A549 (cell line): ENCODE measurements at places on chromosomes 16 and 17. TPM values are rescaled to one million over a fixed set of nuclear protein-coding genes. Genes with fewer than 3 reads are reported as not detected.
A peak's percentile ranks its signal among the peaks of the same experiment; 100 is the strongest.

The CD300A gene
- polyA plus RNA-seq = not detected in 3 replicates

The PRCD gene
- not detected in 3 replicates for polyA plus RNA-seq

The HOXB4 gene
- polyA plus RNA-seq = 0.24 to 0.37 TPM (median 0.30 TPM) in 3 replicates

The TP53TG3C gene
- polyA plus RNA-seq = 0.20 to 0.45 TPM (median 0.43 TPM) in 3 replicates

The OR4D1 gene
- 0.03 TPM in 1 of 3 replicates, not detected in the others for polyA plus RNA-seq

The PMFBP1 gene
- polyA plus RNA-seq = 0.05 to 0.20 TPM (median 0.16 TPM) in 3 replicates

The COX6A2 gene
- not detected in 3 replicates for polyA plus RNA-seq

GRCh38 chr17:17663160-17664063 is 17.8 kb upstream of the RAI1 start:
- peak; percentile 80 for DNase-seq

GRCh38 chr16:64445245-64445644 is 676.6 kb downstream of the CDH11 start:
- no peak for DNase-seq

DNA sequence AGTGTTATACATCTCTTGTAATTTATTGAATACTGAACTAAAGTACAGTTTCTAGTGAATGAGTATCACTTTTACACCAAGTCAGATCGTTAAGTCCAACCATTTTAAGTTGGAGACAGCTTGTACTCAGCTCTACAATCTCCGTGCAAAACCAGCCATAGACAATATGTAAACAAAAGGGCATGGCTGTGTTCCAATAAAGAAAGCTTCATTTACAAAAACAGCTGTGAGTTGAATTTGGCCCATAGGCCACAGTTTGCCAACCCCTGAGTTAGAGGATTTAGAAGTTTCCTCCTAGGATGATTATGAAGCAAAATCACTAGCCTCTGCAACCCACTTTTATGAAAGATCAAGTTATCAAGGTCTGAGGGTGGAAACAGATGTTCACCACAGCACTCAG is 105.7 kb upstream of the RCVRN start:
- no peak for DNase-seq

- DNase-seq = peak; percentile 93
Observed at GRCh38 chr17:29613352-29613837, 9.3 kb downstream of the CORO6 start.

DNA sequence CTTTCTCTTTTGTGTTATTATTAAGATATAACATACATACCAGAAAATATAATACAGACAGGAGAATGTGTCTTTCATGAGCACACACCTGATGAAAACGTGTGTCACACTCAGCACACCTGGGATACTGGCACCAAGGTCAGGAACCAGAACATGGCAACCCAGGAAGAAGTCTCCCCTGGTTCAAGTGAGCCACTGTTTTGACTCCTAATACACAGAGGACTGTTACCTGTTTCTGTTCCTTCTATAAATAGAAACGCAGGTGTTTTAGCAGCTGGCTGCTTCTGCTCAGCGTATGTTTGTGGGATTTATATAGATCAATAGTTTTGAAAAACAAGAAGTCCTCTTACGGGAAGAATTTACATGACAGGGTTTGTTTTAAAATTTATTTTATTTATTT is 3.5 kb downstream of the SEC14L1 start:
- no peak for DNase-seq

GRCh38 chr17:49597928-49598655 is 22.4 kb downstream of the NXPH3 start:
- no peak for DNase-seq

DNA sequence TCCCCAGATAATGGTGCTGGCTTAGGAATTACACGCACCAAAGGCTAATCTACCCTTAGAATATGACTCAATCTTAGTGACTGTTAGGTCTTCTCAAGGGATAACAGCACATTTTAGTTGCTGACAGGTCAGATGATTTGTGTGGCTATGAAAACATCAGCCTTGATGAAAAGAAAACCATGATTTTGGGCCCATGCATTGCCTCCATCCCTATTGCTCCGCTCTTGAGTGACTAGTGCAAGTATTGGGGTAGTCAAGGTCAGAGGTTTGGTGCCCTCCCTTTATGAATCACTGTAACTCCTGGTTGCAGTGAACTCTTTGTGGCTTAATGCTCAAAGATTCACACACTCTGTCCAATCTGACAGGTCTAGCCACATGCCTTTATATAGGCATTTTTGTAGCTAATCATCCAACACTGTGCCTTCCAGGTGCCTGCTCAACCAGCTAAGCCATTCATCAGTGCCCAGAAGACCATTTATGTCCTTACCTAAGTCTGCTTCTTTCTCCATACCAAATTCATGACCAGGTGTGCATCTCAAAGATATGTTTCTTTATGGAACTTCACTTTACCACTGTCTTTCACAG is 251.6 kb downstream of the KCNJ2 start:
- DNase-seq = no peak

DNA sequence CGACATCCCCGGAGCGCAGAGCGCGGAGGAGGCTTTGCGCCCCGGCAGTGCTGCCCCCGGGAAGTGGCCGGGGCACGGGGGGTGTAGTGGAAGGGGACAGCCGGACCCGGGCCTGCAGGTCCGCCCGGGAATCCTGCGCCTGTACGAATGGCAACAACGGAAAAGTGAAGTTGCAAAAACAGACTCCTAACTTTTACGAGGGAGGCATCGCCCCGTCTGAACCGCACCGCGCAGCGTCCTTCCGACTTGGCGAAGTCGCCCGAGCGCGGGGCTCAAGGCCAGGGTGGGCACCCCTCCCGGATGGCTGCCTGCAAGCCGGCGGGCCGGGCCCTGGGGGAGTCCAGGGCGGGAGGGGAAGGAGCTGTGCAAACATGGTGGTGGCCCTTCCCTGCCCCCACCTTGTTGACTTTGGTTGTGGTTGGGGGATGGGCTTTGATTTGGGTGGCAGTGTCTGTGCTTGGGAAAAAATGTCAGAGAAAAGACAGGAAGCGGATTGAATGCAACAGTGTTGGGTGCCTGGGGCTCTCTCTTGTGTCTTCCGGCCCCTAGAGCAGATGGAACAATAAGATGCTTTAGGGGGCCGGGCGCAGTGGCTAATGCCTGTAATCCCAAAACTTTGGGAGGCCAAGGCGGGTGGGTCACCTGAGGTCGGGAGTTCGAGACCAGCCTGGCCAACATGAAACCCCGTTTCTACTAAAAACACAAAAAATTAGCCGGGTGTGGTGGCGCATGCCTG is 675 bp downstream of the RNF213 start:
- DNase-seq = peak; percentile 85

DNA sequence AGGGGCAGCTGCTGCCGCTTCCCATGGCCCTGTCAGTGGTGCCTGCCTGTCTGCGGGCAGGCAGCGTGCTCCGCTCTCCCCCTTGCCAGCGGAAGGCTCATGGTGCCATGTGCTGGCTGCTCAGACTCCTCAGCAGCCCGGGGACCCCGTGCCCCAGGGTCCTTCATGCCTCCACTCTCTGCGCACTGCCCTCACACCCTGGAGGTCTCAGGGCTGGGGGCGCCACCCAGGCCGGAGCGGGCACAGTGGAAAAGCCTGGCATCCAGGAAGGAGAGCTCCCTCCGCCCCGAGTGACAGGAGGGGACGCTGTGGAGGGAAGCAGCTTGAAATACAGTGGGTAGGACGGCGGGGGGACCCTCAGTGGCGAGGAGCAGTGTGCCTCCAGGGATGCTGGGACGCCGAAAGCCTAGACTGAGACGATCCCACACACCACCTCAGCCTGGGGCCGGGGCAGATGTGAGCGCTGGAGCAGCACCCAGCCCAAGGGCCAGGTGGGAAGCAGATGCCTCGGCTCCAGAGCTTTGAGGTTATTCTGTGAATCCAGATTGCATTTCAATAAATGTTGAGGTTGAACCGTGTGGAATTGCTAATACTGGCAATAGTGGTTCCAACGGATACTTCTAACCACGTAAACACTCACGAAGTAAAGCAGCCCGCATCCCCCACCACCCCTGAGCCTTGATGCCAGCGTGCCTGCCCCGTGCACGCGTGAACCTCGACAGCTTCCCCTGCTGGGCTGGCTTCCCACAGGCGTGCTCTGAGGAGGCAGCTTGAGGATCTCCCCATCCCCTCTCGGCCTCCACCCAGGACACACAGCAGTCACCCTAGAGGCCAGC is 6.5 kb downstream of the TMEM204 start:
- no peak for DNase-seq

DNA sequence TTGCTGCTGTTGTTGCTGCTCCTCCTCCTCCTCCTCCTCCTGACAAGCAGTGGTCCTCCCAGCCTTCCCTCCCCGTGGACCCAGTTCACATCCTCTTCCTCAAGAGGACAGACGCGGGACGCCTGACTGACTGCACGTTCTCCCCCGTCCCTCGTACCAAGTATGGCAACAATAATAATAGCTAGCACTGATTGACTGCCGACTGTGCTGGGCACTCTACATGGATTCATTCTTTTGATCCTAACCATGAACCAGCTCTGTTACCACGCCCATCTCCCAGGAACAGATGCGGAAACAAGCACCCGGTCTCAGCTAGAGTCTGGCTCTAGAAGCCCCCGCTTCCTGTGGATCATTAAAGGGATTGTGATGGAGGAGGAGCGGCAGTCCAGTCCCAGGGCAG is 78.0 kb downstream of the GNAO1 start:
- no peak for DNase-seq

DNA sequence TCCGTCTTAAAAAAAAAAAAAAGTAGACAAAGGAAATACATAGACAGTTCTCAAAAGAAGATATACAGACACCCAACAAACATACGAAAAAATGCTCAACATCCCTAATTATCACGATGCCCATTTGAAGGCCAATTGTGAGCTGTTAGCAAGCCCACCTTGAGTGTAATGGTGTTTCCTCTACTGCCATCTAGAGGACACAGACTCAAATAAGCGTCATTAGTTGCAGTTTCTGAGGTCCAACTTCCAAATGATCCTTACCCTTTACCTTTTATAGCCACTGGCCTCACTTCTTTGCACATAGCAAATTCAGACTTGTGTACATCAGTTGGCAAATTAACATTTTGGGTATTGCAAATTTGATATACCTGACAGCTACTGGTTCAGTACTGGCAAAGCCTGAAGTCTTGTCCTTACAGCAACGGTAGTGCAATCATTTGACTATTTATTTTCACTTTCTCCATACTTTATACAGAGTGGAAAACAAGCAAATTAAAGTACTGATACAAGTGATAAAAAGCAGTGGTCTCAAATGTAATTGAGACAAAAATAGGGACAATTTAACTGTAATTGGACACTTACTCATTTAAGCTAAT is 536.3 kb upstream of the EEF2KMT start:
- DNase-seq = peak; percentile 51
